Fibroblast of the aortic adventitia (primary cell): ENCODE measurements at places on chromosomes 5 and 9.
A peak's percentile ranks its signal among the peaks of the same experiment; 100 is the strongest.

- DNase-seq = no peak
Observed at GRCh38 chr5:7500256-7500655, 104.3 kb downstream of the ADCY2 start.

DNA sequence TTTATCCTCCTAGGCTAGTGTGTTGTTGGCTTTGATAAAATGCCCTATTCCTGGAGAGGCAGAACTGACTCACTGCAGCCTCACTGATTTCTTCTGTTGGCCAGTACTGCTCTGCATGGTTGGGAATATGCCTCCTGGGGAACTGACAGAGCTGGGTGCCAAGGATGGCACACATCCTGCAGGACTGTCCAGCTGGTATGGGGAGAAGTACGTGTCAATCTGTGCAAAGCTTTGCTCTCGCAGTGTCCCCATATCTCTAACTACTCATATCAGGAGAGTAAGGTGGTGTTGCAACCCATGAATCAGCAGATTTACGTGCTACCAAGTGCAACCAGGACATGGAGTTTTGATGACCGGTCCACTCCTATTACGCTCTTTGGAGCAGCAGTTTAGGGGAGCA is 74.7 kb downstream of the TEK start:
- DNase-seq = peak; percentile 26

DNA sequence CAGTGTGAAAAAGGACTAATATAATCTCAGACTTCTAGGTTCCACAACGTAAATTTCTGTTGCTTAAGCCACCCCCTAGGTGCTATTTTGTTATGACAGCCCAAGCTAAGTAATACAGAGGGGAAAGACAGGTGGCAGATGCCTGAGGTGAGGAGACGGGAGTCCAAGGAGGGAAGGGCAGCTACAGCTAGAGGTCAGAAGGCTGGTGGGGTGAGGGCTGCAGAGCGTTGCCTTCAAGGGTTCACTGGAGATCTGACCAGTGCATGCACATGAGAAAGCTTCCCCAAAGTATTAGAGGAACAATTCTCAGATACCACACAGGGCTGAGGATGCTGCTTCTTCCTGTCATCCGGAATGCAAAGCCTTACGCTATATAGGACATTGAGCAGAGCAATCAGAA is 104.7 kb upstream of the IRX4 start:
- DNase-seq = no peak

GRCh38 chr9:20236676-20237075 is 385.6 kb downstream of the MLLT3 start:
- no peak for DNase-seq

- DNase-seq = no peak
Observed at GRCh38 chr5:61346511-61346910, 14.5 kb downstream of the ZSWIM6 start.

DNA sequence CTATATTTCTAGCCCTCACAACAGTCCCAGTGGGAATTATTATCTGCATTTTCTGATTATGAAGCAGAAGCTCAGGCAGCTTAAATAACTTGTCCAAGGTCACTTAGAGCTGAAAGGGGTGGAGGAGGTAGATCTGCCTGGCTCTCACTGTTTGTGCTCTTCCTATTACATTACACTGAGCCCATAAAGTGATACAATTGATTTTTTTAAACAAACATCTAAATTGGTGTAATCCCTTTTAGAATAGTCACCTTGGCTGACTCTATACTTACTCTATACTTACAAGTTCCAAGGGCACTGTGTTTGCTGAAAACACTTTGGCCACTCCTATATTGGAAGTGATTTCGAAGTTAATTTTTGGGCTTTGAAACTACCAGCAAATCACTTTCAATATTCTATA is 144.7 kb downstream of the APBA1 start:
- DNase-seq = no peak

DNA sequence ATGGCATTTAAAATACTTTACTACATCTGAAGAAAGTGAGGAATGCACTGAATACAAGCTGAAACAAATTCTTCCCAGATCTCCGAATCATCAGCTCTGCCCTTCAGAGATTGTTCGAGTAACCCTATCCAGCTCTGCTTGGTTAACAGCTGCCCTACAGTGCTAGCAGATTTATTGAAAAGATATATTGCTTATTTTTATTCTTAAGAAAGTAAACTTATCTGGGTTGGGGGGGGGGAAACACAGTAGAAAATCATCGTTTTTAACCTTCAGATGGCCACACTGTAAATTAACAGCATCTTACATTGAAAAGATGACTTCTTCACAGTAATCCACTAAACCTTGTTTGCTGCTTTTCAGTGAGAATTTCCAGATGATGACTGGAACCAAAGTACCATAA is 210.8 kb downstream of the NFIB start:
- DNase-seq = peak; percentile 63

DNA sequence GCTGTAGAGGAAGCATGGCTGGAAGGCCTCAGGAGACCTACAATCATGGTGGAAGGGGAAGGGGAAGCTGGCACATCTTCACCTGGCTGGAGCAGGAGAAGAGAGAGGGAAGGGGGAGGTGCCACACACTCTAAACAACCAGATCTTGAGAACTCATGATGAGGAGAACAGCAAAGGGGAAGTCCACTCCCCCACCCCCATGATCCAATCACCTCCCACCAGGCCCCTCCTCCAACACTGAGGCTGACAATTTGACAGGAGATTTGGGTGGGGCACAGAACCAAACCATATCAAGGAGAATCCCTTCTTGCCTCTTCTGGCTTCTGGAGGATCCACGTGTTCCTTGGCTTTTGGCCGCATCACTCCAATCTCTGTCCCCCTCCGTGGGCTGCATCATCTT is 13.1 kb upstream of the CMBL start:
- DNase-seq = no peak

- no peak for DNase-seq
Observed at GRCh38 chr9:503326-503725, 288.7 kb downstream of the DOCK8 start.

DNA sequence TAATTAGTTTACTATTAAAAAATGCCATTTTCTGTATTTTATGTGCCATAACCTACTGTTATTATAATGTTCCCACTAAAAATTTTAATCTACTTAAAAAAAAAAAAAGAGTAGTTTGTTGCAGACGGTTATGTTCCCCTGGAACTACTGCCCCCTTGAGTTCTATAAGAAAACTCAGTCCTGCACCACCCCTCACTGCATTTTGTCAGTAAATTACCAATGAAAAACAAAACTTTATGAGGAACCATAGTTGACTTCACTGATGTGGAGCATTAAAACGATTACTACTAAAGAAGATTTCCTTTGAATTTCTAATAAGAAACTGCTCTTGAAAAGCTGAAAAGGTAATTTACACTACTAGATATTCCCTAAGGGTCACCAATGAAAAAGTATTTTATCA is 288.7 kb downstream of the FBXL17 start:
- peak; percentile 24 for DNase-seq

- no peak for DNase-seq
Observed at GRCh38 chr5:67043796-67044511, 152.6 kb downstream of the CD180 start.

DNA sequence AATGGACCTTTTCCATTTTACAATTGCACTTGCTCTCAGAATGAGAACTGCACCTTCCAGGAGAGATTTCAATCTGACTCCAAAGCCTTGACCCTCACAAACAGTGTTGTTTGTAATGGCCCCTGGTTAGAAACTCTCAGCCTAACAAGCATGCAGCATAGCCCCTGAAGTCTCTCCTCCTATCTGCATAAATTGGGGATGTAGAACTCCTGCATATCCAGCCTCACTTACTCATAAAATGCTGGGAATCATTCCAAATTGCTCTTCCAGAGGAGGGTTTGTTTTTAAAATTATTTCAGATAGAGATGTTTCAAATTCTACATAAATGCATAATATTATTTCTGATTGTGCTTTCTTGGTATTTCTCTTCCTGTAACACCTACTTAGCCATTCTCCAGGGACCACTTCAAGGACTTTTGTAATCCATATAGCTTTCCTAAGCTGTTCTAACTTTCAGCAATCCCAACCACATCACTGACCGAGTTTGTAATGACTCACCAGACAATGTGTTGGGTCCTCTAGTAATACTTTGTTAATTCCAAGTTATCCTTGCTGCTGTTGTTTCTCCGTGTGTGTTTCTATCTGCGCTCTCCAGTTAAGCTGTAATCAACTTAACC is 143.8 kb upstream of the CCDC152 start:
- DNase-seq = peak; percentile 69

DNA sequence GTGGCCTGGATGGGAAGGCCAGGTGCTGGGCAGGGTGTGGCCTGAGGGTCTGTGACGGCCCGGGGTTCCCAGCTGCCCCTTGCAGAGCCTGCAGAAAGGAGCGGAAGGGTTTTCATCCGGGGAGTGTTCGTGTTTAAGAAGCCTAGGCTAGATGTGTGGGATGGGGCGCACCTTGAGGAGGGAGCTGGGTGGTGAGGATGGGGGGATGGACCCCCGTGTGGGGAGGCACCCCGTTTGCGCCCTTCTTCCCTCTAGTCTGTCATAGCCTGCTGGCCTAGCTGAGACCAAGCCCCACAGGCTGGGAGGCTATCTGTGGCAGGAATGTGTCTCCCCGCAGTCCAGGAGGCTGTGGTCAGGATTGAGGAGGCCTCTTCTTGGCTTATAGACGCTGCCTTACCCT is 11.9 kb downstream of the RNU6ATAC start:
- no peak for DNase-seq

- no peak for DNase-seq
Observed at GRCh38 chr9:80878556-80878955, 810.8 kb downstream of the TLE1 start.

DNA sequence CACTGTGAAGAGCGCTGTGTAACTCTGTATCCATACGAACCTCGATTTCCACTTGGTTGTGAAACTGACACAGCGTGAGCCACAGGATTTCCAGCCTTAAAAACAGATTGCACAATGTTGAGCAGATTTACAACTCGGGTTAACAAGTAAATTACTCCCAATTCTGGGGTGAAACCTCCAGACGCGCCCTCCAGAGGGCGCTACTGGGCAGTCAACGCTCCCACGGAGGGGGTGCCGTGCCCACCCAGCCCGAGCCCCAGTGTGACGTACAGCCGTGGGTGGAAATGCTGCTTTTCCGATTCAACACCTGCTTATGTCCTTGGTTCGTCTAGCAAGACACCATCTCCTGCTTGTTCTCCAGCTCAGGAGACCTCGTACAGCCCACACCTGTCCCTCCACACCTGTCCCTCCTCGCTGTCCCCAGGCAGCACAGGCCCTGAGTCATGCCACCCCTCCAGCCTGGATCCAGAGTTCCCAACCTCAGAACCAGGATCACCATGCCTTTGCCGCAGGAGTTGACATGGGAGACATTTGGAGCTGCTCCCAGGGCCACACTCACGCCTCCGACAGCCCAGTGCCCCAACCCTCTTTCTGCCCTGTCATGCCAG is 34.4 kb upstream of the SLC6A3 start:
- DNase-seq = peak; percentile 66

- DNase-seq = no peak
Observed at GRCh38 chr5:40958811-40959210, 49.5 kb downstream of the C7 start.

GRCh38 chr5:113864437-113864836 is 350.9 kb downstream of the YTHDC2 start:
- DNase-seq = no peak

- DNase-seq = no peak
Observed at GRCh38 chr5:12911156-12911555, 1006.9 kb upstream of the CTNND2 start.

DNA sequence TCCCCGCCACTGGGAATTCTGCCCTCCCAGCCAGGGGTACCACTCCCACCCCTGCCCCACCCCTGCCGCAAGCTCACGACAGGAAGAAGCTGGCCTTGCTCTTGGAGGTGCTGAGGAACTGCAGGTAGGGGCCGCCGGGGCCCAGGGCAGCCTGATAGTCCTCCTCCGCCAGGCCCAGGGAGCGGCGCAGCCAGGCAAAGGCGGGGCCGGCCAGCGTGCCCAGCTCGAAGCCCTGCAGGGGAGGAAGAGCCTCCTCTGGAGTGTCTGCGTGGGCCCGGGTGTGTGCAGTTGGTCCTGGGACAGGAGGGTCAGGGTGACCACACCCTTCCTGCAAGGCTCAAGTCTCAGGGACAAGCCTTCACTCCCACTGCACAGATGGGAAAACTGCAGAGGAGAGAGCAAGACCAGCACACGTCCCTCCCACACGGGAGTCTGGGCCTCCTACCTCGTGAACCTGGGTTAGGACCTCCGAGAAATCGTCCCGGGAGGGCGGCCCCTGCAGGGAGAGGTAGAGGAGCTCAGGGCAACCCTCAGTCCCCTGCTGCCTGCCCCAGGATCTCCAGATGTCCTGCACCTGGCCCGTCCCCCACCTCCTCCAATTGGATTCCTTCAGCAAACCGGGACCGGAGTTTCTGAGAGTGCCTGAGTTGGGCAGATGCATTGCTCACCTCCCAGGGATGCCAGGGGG is 2.4 kb downstream of the PIP5KL1 start:
- no peak for DNase-seq

DNA sequence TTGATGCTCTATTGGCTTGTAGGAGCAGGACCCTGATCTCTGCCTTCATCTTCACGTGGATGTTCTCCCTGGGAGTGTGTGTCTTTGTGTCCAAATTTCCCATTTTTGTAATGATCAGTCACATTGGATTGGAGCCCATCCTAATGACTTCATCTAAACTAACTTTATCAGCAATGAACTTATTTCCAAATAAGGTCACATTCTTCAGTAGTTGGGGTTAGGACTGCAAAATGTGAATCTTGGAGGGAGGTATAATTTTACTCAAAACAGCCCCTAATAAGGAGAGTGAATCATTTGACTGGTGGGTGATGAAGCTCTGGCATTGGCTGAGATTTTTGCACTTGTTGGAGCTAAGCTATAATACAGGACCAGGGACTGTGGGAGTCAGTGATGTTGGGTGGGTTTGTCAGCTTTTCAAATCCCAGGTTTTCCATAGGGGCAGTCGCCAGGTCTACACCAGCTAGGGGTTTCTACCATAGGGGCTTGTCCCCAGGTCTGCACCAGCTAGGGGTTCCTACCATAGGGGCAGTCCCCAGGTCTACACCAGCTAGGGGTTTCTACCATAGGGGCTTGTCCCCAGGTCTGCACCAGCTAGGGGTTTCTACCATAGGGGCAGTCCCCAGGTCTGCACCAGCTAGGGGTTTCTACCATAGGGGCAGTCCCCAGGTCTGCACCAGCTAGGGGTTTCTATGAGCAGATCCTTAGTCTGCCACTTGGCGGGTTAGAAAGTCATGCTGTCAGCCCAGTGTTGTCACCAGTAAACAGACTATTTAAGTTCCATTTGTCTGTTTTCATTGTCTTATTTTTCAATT is 382.6 kb upstream of the DAP start:
- no peak for DNase-seq

- peak; percentile 2 for DNase-seq
Observed at GRCh38 chr5:56585999-56586691, 229.2 kb upstream of the MAP3K1 start.
